ENCODE measurements at places on chromosomes 5 and 9.
A peak's percentile ranks its signal among the peaks of the same experiment; 100 is the strongest.

DNA sequence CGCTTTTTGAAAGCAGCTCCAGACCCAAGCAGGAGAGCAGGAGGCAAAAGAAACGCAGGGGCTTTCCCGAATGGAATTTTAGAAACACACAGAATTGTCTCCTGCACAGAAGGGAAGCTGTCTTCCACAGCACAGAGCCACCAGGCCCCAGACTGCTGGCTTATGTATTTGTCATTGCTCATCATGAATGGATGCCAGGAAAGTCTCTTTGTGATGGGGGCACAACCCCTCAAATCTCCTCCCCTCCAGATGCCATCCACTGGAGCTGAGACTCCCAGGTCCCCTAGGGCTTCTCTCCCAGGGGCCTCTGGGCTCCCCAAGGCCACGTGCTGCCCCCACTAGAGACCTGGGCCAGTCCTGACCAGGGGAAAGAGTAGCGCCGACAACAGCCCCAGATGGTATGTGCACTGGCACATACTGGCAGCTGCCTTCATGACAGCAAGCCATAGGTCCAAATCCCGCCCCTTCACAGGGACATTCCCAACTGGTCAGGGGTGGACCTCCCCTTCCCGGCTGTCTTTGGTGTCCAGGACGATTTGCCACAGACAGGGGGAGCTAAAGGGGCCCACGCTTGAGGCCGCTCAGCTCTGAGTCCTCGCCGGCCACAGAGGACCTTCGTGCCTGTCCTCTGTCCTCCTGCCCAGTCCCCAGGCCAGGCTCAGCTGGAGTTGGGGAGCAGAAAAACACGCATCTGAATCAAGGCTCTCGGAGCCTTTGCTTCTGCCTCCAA, 127.8 kb downstream of the KCNIP1 start:
- H3K27me3 ChIP-seq = no peaks in the 10 kb centered on the region
- no peaks in the 10 kb centered on the region for H3K4me1 ChIP-seq
- H3K27ac ChIP-seq = no peak overlapping the region
- H3K36me3 ChIP-seq = no peaks in the 10 kb centered on the region
- H3K4me3 ChIP-seq = no peak overlapping the region

DNA sequence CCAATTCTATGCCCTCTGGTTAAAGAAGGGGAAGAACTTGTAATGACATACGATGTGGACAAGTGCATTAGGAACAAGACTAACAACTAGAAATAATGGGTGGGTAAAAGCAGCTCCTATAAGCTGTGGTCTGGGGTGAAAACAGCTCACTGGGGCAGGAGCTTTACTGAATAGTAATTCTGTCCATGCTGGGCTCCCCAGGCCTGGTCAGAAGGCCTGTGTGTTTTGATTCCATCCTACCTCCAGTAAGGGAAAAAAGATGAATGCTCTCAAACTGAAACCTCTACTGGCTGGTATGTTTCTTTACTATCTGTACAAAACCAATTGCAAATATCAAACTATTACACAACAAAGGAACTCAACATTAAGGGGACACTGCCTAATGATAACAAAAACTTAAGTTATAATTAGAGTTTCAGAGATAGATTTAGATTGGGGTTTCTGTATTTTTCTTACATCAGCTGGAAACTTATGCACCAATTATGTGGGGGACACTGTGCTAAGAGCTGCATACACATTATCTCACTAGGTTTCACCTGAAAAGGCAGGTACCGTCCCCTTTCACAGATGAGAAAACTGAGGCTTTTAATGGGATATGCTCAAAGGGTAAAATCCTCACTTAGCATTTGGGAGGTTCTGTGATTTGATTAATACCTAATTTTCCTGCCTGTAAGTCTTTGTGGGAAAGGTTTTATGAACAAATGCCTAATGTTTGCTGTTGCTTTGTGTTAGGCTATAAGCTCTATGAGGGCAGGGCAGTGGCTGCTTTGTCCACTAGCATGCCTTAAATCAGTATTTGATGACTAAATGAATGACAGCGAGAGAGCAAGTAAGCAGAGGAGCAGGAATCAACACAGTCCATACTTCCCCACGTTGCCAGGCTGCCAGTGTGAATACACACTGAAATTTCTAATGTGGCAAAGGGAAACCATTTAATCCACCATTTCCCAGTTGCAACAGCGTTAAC, 53.6 kb downstream of the ELL2 start:
- no peak overlapping the region for H3K4me3 ChIP-seq
- H3K36me3 ChIP-seq = no peaks in the 10 kb centered on the region
- H3K27me3 ChIP-seq = no peaks in the 10 kb centered on the region

- H3K27me3 ChIP-seq = peaks cover 2% of the 10 kb centered on the region
- no peak for DNase-seq
- H3K4me3 ChIP-seq = no peak overlapping the region
- no peaks in the 10 kb centered on the region for H3K36me3 ChIP-seq
- H3K27ac ChIP-seq = no peak overlapping the region
Measured at GRCh38 chr9:137977571-137978261, 100.1 kb downstream of the CACNA1B start.

DNA sequence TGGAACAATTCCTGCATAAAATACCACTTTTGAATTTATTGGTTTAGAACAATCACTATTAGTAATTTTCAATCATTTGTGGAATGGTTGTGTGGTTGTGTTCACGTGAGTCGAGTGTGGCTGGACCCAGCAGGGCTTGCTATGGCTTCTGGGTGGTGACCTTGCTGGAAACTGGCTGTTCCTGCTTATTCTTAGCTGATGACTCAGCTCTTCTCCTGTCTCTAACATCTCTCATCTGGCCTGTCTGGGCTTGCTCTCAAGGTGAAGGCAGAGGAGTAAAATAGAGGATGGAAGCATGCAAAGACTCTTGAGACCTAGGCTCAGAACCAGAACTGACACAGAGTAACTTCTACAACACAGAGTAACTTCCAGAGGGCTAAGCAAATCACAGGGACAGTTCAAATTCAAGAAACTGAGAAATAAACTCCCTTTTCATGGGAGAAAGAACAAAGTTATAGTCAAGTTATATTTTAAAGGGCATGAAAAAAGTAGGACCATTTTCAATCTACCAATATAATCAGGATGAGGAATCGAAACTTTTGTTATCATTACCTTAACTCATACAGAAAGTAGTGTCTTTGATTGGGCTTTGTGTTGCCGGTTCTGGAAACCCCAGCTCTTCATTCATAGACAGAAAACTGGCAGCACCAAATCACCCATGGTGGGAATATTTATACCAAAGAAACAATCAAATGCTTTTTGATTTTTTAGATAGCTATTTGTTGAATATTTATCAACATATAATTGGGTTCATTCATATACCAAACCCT, 665.1 kb downstream of the CDH18 start:
- no peak for DNase-seq
- no peak overlapping the region for H3K4me3 ChIP-seq
- no peaks in the 10 kb centered on the region for H3K4me1 ChIP-seq
- no peaks in the 10 kb centered on the region for H3K36me3 ChIP-seq

DNA sequence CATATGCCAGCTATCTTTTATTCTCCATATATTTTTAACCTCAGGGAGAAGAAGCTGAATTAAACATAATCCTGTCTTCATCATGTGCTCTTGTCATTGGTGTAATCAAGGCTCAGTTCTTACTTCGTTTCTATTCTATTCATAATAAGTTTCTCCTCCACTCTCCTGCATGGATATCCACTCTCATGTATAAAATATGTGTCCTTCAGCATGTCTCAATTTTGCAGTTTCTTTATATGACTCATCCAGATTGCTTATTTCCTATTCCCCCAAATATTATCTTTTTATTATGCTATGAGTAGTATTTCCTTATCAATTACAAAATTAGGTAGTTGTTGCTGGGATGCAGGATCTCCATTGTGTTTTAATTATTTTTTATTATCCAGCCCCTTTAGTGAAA, 643.7 kb upstream of the ACO1 start:
- H3K4me3 ChIP-seq = no peak overlapping the region
- no peak overlapping the region for H3K27ac ChIP-seq
- no peaks in the 10 kb centered on the region for H3K4me1 ChIP-seq
- no peak for DNase-seq
- no peaks in the 10 kb centered on the region for H3K36me3 ChIP-seq

DNA sequence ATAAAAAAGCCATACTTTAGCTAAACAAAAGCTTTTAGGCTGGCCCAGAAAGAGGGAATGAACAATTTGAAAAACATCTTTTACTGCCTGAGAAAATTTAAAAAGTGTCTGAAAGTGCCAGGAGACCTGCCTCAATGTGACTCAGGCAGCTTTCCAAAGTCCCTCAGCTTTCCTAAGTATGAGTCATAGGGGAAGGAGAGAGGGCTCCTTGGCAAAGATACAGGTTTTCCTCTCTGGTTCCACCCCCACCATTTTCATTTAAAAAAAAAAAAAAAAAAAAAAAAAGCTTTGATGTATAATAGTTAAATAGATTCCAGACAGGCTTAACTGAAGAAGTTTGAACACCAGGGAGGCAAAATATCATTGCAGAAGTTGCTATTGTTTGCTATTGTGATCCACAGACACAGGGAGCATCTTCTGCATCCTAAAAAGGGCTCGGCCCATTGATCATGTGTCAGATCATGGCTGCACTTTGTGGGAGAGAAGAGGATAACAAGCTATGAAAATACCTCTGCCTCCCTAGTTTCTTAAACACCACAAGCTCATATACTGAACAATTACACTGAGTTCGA, 71.5 kb downstream of the MRPS27 start:
- no peak overlapping the region for H3K4me3 ChIP-seq
- H3K36me3 ChIP-seq = no peaks in the 10 kb centered on the region
- H3K4me1 ChIP-seq = no peaks in the 10 kb centered on the region
- H3K27ac ChIP-seq = no peak overlapping the region

DNA sequence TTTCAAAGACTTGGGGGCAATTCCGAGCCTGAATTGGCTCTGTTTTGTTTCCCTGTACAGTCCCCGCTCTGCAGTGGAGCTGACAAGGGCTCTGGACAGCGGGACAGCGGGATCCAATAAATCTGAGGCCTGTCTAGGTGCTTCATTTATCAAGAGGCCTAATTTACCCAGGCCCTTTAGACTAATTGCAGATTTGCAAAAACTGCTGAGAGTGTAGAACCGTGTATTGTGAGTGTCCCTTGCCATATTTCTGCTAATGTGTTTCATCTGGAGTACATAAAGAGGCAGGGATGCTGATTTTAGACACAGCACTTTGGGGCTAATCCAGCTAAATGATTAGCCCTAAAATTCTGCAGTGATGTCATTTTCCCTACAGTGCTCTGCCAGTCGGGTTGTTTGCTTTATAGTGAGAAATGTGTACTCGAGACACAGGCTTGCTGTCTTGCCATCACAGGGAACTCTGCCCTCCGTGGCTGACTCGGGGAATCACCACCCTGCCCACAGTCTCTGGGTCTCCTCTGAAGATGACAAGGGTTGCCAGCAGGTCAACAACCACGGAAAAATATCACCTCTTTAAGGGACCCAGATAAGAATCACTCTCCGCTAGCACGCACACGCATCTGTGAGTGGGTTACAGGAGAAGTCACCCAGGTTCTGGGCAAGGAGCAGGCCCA, 592.0 kb downstream of the BNC2 start:
- H3K36me3 ChIP-seq = no peaks in the 10 kb centered on the region
- H3K27ac ChIP-seq = no peak overlapping the region
- DNase-seq = no peak
- no peaks in the 10 kb centered on the region for H3K4me1 ChIP-seq

DNA sequence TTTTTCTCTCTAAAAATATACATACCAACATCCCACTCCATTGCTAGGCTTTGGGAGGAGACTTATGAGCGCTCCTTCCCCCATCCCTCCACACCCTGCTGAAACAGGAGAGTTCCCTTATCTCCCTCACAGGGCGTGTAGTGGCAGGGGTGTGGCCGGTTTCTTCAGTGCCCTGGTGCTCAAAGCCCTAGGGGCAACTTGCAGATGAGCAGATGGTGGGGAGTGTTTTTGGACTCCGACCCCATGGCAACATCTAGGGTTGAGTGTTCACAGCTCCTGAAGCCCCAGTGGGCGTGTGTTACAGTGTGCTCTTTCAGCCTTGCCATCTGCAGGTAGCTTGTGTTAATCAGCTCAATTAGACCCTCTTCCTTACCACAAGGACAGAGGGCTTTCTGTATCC, 409.5 kb downstream of the MAT2B start:
- H3K27ac ChIP-seq = peak overlapping the region; percentile 75
- peaks cover 32% of the 10 kb centered on the region for H3K4me1 ChIP-seq
- H3K36me3 ChIP-seq = no peaks in the 10 kb centered on the region
- H3K27me3 ChIP-seq = no peaks in the 10 kb centered on the region

GRCh38 chr9:12771891-12772290, 2.9 kb upstream of the LURAP1L start:
- peaks cover 17% of the 10 kb centered on the region for H3K4me1 ChIP-seq
- H3K36me3 ChIP-seq = no peaks in the 10 kb centered on the region
- no peak overlapping the region for H3K27ac ChIP-seq

DNA sequence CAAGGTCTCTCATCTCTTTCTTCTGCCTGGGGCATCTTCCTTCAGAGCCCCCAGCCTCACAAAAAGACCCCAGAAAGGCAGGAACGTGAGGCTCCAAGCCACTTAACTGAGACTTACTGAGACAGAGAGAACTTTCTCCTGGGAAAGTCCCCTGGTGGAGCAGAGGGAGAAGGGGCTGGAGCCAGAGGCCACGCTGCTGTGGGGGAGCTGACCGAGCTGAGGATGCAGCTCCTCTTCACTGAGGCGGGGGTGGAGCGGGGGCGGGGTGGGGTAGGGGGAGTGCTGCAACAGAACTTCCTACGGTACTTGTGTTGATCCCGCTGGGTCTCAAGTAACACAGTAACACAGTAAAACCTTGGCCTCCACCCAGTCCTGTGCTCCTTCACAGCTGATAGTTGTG, 204.0 kb downstream of the FSTL4 start:
- H3K4me3 ChIP-seq = no peak overlapping the region
- H3K36me3 ChIP-seq = no peaks in the 10 kb centered on the region
- H3K27me3 ChIP-seq = peaks cover 5% of the 10 kb centered on the region
- no peaks in the 10 kb centered on the region for H3K4me1 ChIP-seq
- no peak overlapping the region for H3K27ac ChIP-seq

GRCh38 chr5:4313138-4313537, 717.5 kb downstream of the IRX1 start:
- DNase-seq = no peak
- H3K4me1 ChIP-seq = no peaks in the 10 kb centered on the region
- H3K36me3 ChIP-seq = no peaks in the 10 kb centered on the region
- no peaks in the 10 kb centered on the region for H3K27me3 ChIP-seq
- no peak overlapping the region for H3K4me3 ChIP-seq
- H3K27ac ChIP-seq = no peak overlapping the region

DNA sequence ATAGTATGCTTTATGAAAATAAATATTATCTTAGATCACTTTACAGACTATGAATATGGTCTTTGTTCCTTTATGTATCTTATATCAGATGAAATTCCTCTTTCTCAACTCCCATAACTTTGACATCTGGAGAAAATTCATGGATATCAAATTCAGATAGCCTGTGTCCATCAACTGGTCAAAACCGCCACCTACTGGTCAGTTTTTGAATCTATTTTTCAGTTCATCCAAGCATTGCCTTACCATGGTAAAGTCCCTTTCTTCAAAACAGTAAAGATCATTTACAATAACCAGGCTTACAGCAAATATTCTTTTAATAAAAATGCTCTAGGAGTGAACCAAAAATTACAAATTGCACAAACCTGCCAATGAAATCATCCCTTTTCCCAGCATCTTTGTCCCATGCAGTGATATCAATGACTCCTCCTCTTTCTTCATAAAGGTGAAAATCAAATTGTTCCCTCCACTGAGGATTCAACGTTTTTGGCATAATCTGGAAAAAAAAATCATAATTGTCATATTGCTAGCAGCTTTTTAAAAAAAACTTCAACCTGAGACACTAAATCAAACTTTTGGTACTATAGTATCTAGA, 290.5 kb downstream of the SLF1 start:
- H3K4me1 ChIP-seq = no peaks in the 10 kb centered on the region
- no peaks in the 10 kb centered on the region for H3K27me3 ChIP-seq
- H3K27ac ChIP-seq = no peak overlapping the region
- DNase-seq = peak; percentile 8
- peaks cover 27% of the 10 kb centered on the region for H3K36me3 ChIP-seq
- H3K4me3 ChIP-seq = no peak overlapping the region

GRCh38 chr9:38088006-38088925, 19.2 kb upstream of the SHB start:
- no peaks in the 10 kb centered on the region for H3K4me1 ChIP-seq
- no peak overlapping the region for H3K4me3 ChIP-seq
- H3K36me3 ChIP-seq = no peaks in the 10 kb centered on the region
- H3K27me3 ChIP-seq = no peaks in the 10 kb centered on the region
- no peak overlapping the region for H3K27ac ChIP-seq

Data from common myeloid progenitor, CD34-positive (primary cell).